ENCODE measurements at places on chromosomes 5 and 9.

- DNase-seq, result no peak
Observed at GRCh38 chr5:75088648-75089047, 36.3 kb upstream of the GCNT4 start.

- peak; percentile 73 for DNase-seq
Observed at GRCh38 chr9:8224381-8224801, 424.8 kb upstream of the DMAC1 start.

- DNase-seq, result no peak
Observed at GRCh38 chr9:17631396-17631795, 52.5 kb downstream of the SH3GL2 start.

DNA sequence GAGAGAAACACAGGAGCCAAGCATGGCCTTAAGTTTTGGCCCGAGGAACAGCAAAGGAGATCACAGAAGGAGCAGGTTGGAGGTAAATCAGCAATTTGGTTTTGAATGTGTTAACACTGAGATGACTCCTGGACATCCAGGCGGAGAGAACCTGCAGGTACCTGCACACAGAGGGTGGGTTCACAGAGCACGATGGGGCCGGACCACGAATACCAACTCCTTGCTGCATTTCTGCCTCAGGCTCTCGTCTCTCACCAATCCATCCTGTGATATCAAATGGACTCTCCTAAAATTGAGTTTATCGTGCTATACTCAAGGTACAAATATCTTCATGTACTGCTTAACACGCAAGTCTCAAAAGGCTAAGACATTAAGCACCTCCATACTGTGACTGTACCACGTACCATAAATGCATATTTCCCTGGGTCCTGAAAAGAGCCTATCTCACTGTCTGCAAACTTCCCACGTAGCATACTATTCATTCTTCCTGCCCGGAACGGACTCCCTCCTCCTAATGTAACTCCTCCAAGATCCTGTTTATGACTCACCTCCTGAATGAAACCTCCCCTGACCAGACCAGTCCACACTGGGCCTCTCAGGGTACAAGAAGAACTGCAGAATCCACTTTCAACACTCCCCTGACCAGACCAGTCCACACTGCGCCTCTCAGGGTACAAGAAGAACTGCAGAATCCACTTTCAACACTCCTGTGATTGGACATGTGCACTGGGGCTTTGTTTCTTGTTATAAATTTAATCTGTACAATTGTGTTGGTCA is 380.8 kb upstream of the RFX3 start:
- DNase-seq, result peak; percentile 87

DNA sequence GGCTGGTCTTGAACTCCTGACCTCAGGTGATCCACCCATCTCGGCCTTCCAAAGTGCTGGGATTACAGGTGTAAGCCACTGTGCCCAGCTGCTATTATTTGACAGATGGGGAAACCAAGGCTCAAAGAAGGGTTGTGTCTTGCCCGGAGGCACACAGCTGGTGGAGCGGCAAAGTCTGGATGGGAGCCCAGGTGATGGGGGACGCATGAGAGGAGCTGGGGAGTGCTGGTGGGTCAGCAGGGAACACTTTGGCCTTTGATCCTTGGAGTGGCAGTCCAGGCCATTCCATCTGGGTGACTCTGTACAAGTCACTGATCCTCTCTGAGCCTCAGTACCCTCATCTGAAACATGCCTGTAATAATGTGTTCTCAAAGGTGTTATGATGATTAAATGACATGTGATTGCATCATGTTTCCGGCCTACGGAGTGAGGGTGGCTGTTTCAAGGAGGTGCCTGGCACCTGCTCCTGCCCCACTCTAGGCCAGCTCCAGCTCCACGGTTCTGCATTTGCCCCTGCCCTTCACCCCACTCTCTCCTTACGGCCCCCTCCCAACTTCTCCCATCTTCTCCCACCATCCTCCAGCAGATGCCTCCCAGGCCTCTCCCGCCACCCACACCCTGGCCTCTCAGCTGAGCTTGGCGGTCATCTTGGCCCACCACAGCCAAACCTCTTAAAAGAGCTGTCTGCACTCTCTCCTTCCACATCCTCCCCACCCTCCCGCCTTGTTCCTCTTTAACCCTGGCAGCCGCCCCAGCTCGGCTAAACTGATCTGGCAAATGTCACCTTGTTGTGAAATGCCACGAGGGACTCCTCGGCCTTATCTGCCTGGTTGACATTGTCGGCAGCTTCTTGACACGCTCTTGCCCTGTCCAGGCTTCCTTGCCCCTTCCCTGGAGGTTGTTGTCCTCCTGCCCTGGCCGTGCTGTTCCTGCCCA is 5.5 kb upstream of the DBN1 start:
- DNase-seq, result peak; percentile 90

GRCh38 chr9:117249799-117250198 is 165.1 kb downstream of the ASTN2 start:
- DNase-seq, result no peak

DNA sequence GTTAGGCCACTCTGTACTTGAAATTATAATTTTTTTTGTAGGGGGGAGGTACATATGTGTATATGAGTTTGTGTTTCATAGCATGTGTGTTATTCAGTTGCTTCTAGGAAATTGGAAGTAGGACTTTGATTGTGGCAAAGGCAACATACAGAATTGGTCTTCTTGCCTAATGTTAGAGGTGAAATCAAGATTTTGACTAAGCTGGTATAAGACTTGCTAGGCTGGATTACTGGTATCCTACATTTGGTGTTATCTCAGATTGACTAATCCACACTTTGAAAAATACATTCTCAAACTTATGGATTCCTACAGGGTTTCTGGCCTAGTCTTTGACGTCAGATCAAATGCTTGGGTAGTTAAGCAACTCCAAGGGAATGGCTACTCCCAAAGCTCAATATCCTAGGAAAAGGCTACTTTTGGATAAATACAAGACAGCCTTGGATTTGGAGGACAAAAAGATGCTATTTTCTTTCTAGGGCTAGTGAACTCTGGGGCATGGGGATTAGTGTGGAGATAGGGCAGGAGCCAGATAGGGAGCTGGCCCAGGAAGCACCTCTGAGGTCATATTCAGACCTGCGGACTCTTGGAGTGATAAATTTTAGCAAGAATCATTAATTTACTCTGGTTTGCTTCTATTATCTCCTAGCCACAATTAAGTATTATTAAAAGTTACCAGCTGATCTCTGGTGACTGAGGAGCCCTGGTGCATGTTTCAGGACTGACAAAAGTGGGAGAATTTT is 144.0 kb upstream of the RPS23 start:
- DNase-seq, result peak; percentile 34

- no peak for DNase-seq
Observed at GRCh38 chr5:7425830-7426229, 29.9 kb downstream of the ADCY2 start.

DNA sequence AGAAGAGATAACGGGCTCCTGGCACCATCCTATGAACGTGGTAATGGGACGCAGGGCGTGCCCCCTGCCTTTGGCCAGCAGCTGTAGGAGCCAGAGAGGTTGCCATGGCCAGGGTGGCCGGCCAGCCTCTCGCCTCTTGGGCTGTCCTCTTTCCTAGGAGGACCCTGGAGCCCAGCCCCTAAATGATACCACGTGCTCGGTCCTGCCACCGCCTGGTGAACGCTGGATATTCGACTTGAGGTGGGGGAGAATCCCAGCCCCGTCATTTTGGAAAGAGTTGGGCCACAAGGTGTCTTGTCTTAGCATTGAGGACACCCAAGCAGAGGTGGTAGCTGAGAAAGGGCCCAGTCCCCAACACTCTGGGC is 391 bp upstream of the NRG2 start:
- no peak for DNase-seq

- DNase-seq, result peak; percentile 19
Observed at GRCh38 chr5:175854231-175855040, 16.9 kb upstream of the CPLX2 start.

GRCh38 chr5:9042241-9042640 is 503.6 kb downstream of the SEMA5A start:
- DNase-seq, result no peak

DNA sequence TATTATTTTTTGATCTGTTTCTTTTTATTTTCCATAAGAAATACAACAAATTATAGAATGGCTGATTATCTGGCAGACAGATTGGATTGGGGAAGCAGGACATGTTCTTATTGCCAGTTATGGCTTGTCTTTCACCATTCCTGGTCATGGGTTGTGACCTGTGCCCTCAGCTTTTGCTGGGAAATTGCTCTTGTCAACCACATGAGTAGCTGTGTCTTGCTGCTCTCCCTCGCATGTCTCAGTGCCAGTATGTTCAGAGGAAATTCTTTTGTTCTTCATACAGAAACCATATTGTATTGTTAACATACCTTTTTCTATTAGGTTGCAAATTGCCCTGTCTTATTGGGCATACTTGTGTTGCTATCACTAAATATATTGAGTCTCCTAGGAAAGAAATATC is 344.1 kb downstream of the OSTF1 start:
- no peak for DNase-seq

DNA sequence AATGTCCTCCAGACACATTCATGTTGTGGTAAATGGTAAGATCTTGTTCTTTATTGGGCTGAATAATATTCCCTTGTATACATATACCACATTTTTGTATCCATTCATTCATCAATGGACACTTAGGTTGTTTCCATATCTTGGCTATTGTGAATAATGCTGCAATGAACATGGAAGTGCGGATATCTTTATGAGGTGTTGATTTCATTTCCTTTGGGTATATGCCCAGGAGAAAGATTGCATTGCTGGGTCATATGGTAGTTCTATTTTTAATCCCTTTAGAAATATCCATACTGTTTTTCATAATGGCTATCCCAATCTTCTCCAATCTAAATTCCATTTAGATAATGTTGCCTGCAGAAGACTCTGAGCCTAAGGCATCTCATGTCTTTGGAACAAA is 78.0 kb upstream of the TNC start:
- DNase-seq, result peak; percentile 90

DNA sequence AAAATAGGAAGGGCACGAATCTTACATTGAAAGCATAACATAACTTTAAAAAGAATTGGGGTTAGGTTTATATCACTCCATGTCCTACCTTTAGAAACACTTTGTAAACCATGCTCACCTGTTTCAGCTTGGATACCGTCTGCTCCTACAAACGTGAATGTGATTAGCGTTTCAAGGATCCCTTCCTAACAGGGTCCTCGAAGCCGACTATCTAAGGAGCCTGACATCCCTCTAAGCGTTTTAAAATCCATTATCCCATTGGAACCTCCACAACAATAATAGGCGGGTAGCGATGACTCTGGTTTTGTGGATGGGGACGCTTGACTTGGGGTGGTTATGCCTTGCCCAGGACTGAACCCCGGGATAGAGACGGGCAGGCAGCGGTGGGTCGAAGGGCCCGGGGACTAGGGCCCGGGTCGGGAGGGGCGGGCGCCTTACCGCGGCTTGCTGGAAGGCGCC is 937 bp downstream of the SVEP1 start:
- no peak for DNase-seq

DNA sequence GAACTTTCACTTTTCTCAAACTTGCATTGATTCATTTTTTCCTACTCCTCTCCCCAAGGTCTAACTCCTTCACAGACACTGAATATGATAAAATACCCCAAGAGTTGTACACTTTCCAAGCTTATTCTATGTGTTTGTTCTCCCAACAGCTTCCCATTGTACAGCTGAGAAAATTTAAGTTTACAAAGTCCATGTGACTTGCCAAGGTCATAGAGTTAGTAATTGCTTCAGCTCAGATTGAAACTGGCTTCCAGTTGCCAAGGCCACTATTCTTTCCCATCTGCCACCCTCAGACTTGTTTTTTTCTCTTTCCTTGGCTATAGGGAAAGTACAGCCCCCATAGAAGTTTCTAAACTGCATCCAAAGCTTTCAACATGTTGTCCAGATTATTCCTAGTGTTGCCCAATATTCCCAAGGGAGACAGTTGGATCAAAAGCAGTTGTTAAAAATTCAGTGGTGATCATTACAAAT is 34.8 kb downstream of the TNFSF8 start:
- DNase-seq, result peak; percentile 70

DNA sequence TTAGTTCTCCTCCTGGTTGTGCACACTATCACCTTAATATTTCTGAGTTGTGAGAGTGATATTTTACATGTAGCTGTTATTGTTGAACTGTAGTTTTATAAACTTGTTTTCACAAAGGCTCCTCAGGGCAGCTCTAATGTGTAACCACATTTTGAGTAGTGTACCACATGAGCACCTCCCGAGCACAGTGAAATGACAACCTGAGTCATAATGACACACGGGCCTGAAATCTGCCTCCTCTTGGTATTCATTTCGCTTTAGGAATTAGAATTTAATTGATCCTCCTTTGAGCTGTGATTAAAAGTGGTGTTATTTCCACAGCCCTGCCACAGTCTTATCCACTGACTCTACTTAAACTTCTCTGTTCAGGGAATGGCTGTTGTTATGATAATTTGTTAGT is 7.9 kb downstream of the MTRR start:
- DNase-seq, result peak; percentile 55

- no peak for DNase-seq
Observed at GRCh38 chr5:133602835-133603380, 9.4 kb downstream of the FSTL4 start.
